ENCODE measurements at places on chromosomes 3 and 15. TPM values are rescaled to one million over a fixed set of nuclear protein-coding genes. Genes with fewer than 3 reads are reported as not detected.

Gene GPR15
- 5.7 TPM for total RNA-seq

Gene C3orf70
- not detected for total RNA-seq

GRCh38 chr3:153835540-153835939, 285.6 kb upstream of the ARHGEF26 start:
- no peak overlapping the region for H3K4me3 ChIP-seq
- H3K27me3 ChIP-seq = no peaks in the 10 kb centered on the region
- no peaks in the 10 kb centered on the region for H3K36me3 ChIP-seq
- DNase-seq = no peak
- H3K4me1 ChIP-seq = no peaks in the 10 kb centered on the region
- H3K27ac ChIP-seq = no peak overlapping the region

- H3K27ac ChIP-seq = no peak overlapping the region
- DNase-seq = no peak
- H3K4me1 ChIP-seq = no peaks in the 10 kb centered on the region
- no peak overlapping the region for H3K4me3 ChIP-seq
These were observed 40.5 kb upstream of the LDHAL6B start for GRCh38 chr15:59166166-59166565.

GRCh38 chr15:40454904-40455391, 14.2 kb downstream of the BAHD1 start:
- peaks cover 14% of the 10 kb centered on the region for H3K36me3 ChIP-seq
- no peak overlapping the region for H3K4me3 ChIP-seq
- H3K4me1 ChIP-seq = peaks cover 63% of the 10 kb centered on the region
- no peak overlapping the region for H3K27ac ChIP-seq
- no peaks in the 10 kb centered on the region for H3K27me3 ChIP-seq

DNA sequence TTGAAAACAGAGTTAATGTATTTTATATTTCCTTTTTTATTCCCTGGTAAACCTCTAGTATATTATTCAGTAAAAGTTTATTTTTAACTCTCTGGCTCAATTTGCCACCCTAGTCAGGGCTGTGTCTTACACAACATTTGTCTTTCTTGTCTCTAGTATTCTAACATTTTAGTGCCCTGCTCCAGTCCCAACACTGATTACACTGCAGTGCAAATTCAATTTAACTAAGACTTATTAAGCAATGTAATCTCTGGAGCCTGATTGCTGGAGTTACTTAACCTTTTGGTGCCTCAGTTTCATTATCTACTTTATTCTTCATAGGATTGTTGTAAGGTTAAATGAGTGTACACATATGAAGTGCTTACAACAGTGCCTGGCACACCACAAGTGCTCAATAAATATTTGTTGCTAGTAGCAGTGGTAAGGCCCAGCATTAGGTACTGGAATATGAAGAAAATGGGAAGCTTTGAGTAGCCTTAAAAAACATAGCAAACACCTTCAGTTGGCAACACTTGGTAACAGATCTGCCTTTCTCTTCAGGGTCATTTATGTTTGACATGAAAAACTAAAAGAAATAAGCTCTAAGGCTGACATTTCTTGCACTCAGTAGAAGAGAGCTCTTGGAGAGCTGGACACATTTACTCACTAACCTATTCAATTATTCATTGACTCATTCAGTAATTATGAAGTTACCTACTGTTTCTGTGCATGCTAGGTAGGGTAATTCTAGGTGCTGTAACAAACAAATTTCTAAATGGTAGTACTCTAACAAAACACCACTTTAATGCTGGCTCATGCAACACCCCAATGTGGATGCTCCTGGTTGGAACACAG, 364.5 kb upstream of the EPHA3 start:
- H3K27me3 ChIP-seq = no peaks in the 10 kb centered on the region
- no peak for DNase-seq
- H3K4me1 ChIP-seq = no peaks in the 10 kb centered on the region
- H3K27ac ChIP-seq = no peak overlapping the region
- no peak overlapping the region for H3K4me3 ChIP-seq

- no peaks in the 10 kb centered on the region for H3K27me3 ChIP-seq
- no peak overlapping the region for H3K4me3 ChIP-seq
- H3K4me1 ChIP-seq = no peaks in the 10 kb centered on the region
- no peak overlapping the region for H3K27ac ChIP-seq
- H3K36me3 ChIP-seq = no peaks in the 10 kb centered on the region
- no peak for DNase-seq
These were observed 22.1 kb downstream of the CNTN3 start for GRCh38 chr3:74592359-74592758.

GRCh38 chr15:77821188-77821958, 188.7 kb upstream of the LINGO1 start:
- H3K4me3 ChIP-seq = no peak overlapping the region
- no peaks in the 10 kb centered on the region for H3K4me1 ChIP-seq
- peaks cover 11% of the 10 kb centered on the region for H3K27me3 ChIP-seq
- H3K27ac ChIP-seq = no peak overlapping the region
- DNase-seq = no peak
- H3K36me3 ChIP-seq = no peaks in the 10 kb centered on the region

DNA sequence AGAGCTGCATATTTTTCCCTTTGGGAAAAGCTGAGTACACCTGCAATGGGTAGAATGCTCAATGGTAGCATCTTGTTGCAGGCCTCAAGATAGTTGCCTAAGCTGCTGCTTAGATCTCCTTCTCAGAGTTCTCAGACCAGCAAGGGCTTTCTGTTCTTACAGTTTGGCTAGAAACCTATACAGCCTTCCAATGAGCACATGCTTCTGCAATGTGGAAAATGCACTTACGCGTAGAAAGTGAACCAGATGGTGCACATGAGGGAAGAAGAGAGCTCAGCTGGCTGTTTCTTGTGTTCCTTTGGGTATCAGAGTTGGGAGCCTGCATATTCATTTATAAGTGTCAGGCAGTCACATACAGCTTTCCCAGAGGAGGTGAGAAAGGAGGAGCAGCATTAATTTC, 136.4 kb downstream of the B3GALNT1 start:
- no peak overlapping the region for H3K27ac ChIP-seq
- DNase-seq = no peak
- H3K4me1 ChIP-seq = no peaks in the 10 kb centered on the region
- no peaks in the 10 kb centered on the region for H3K27me3 ChIP-seq
- no peak overlapping the region for H3K4me3 ChIP-seq

Gene HGD
- 4.7 TPM for total RNA-seq

- peaks cover 28% of the 10 kb centered on the region for H3K4me1 ChIP-seq
- H3K27me3 ChIP-seq = no peaks in the 10 kb centered on the region
- H3K4me3 ChIP-seq = peak overlapping the region; percentile 54
- DNase-seq = no peak
These were observed 6.7 kb downstream of the CMTM8 start for GRCh38 chr3:32245200-32245599.

Gene CD200R1
- 7.5 TPM for total RNA-seq

GRCh38 chr3:60855250-60855649, 396.0 kb downstream of the FHIT start:
- no peaks in the 10 kb centered on the region for H3K4me1 ChIP-seq
- H3K27me3 ChIP-seq = no peaks in the 10 kb centered on the region
- no peak overlapping the region for H3K27ac ChIP-seq
- H3K36me3 ChIP-seq = no peaks in the 10 kb centered on the region

Gene TM6SF1
- 0.42 TPM for total RNA-seq

- no peak overlapping the region for H3K4me3 ChIP-seq
- no peak for DNase-seq
- H3K27ac ChIP-seq = no peak overlapping the region
- no peaks in the 10 kb centered on the region for H3K27me3 ChIP-seq
These were observed 89.7 kb downstream of the SCAPER start for GRCh38 chr15:76815421-76815820.

- H3K4me1 ChIP-seq = no peaks in the 10 kb centered on the region
- no peaks in the 10 kb centered on the region for H3K36me3 ChIP-seq
- DNase-seq = no peak
- H3K27ac ChIP-seq = no peak overlapping the region
- H3K27me3 ChIP-seq = no peaks in the 10 kb centered on the region
- no peak overlapping the region for H3K4me3 ChIP-seq
These were observed 38.2 kb downstream of the ABI3BP start for GRCh38 chr3:100954990-100955389.

Gene LRRC3B
- not detected for total RNA-seq

Gene CFAP91
- 0.44 TPM for total RNA-seq

DNA sequence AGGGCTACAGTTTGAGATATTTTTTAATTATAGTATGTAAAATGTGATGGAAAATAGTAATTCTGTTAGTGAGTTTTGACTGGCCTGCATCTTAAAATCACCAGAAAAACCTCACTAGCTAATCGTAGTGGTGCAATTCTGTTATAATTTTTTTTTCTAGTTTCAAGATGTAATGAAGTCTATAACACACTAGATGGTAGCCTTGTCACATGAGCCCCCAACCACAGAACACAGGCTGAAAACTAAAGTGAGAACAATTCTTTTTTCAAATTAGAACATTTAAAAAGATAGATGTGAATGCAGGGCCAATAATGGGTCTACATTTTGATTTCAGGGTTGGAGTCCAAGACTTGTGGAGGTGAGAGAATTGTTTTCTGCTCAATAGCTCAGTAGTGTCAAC, 83.3 kb upstream of the KCNH8 start:
- peak; percentile 4 for DNase-seq
- no peaks in the 10 kb centered on the region for H3K36me3 ChIP-seq
- no peak overlapping the region for H3K4me3 ChIP-seq
- no peak overlapping the region for H3K27ac ChIP-seq
- H3K4me1 ChIP-seq = no peaks in the 10 kb centered on the region

DNA sequence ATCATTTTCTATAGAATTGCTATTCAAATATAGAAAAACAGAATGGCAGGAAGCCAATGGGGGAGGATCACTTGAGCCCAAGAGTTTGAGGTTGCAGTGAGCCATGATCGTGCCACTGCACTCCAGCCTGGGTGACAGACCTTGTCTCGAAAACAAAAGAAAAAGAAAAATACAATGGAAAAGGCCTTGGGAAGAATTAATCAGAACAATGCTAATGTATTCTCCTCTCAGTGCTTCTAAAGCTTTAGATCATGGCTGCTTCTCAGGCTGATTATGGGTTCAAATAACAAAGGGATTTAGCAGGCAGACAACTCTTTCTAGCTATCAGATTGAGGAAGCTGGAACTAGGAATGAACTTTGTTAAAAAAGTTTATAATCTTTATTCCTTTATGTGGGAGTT, 115.8 kb downstream of the PDCD6IP start:
- no peaks in the 10 kb centered on the region for H3K27me3 ChIP-seq
- no peaks in the 10 kb centered on the region for H3K36me3 ChIP-seq
- no peak overlapping the region for H3K4me3 ChIP-seq
- no peak overlapping the region for H3K27ac ChIP-seq
- H3K4me1 ChIP-seq = no peaks in the 10 kb centered on the region
- no peak for DNase-seq

GRCh38 chr15:35932531-35932930, 386.6 kb upstream of the DPH6 start:
- no peak overlapping the region for H3K4me3 ChIP-seq
- H3K36me3 ChIP-seq = no peaks in the 10 kb centered on the region
- H3K27ac ChIP-seq = no peak overlapping the region
- no peaks in the 10 kb centered on the region for H3K27me3 ChIP-seq

Gene CHD2
- 579 TPM for total RNA-seq

GRCh38 chr15:75067123-75067830, 43.9 kb downstream of the PPCDC start:
- no peaks in the 10 kb centered on the region for H3K27me3 ChIP-seq
- no peaks in the 10 kb centered on the region for H3K36me3 ChIP-seq
- DNase-seq = no peak
- H3K4me3 ChIP-seq = peak overlapping the region; percentile 51

DNA sequence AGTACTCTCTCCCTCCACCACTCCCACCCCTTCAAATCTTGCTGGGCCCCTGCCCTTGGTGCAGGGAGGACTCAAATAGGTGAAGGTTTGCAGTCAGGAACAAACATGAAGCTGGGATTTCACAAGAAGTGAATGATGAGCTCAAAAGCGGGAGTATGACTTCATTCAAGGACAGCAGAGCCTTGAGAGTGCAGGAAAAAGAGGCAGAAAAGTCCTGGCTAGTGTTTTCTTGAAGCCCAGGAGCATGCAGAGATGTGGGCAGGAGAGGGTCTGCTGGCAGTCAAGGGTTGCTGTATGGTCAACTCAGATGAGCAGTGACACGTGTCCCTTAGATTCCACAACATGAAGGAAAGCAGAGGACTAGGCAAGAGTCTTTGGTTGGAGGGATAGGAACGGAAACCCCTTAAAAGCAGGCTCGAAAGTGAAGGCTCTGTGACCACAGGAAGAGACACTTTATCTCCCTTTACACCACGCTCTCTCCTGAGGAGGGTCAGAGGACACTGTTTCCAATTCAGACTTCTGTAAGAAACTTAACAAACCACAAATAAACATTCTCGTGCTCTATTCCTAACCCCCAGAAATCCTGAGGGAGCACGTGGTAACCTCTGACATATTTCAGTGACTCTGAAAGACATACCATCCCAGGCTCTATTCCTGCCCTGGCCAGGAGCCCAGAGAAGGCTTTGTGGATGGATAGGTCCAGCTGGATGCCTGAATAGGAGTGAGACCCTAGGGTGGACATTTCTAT, 168.0 kb upstream of the NDN start:
- no peaks in the 10 kb centered on the region for H3K4me1 ChIP-seq
- H3K4me3 ChIP-seq = no peak overlapping the region
- no peak for DNase-seq

Gene ANKRD63
- 0.35 TPM for total RNA-seq

Data from CD4-positive, CD25-positive, alpha-beta regulatory T cell (primary cell).